Spinal cord (tissue), 10 donors: ENCODE measurements at places on chromosomes 16 and 17.

DNA sequence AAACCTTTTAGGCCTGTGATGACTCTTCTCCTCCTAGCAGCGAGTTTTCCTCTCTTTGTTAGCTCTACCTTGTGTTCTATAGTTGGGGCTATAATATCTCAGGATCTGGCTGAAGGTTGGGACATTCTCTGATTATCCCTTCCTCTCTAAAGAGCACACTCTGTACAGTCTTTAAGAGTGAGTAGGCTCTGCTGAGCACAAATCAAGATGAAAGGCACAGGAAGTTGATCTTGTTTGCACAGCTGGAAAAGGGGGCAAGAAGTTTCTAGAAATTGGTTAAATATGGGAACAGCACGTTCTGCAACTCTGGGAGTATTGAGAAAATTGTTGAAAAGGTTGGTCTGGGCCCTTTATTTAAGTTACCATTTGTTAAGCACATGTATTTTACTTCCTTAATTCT lies 240.9 kb downstream of the CDH11 start:
- no peak for DNase-seq

GRCh38 chr16:66370786-66371684 lies 4.5 kb downstream of the CDH5 start:
- DNase-seq = no peak

- no peak for DNase-seq
Measured at GRCh38 chr16:56426585-56426984, 1.2 kb upstream of the AMFR start.

GRCh38 chr16:31301708-31302400 lies 42.1 kb downstream of the ITGAM start:
- DNase-seq = no peak

GRCh38 chr17:69250641-69251040 lies 22.0 kb upstream of the ABCA10 start:
- DNase-seq = no peak

DNA sequence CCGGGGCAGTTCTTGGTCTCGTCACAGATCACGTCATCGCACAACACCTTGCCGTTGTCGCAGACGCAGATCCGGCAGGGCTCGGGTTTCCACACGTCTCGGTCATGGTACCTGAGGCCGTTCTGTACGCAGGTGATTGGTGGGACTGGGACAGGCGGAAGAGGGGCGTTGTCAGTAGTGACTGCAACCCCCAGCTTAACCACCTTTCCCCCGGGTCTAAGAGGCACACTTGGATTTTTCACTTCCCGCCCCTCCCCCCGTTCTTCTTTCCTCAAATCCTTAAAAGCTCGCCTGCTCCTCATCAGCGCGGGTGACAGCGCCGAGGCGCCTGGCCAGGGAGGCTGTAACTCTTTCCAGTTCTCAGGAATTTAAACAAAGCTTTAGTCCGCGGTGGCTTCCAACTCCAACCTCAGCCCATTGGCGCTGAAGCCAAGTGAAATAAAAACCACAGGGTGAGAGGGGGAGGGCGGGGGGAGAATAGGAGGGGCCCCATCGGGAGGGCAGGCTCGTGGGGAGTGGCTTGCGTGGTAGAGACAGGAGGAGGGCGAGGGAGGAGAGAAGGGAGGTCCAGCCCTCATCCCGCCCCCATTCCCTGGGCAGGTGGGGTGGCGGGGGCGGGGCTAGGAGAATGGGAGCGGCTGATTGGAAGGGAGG lies 1.5 kb downstream of the COL1A1 start:
- peak; percentile 91 for DNase-seq
